Astrocyte of the hippocampus (primary cell): ENCODE measurements at places on chromosomes 12 and 14.
A peak's percentile ranks its signal among the peaks of the same experiment; 100 is the strongest.

GRCh38 chr12:3145033-3145432 lies 67.9 kb downstream of the TSPAN9 start:
- DNase-seq = peak; percentile 16

GRCh38 chr12:132695431-132695830 lies 8.0 kb downstream of the PXMP2 start:
- no peak for DNase-seq

DNA sequence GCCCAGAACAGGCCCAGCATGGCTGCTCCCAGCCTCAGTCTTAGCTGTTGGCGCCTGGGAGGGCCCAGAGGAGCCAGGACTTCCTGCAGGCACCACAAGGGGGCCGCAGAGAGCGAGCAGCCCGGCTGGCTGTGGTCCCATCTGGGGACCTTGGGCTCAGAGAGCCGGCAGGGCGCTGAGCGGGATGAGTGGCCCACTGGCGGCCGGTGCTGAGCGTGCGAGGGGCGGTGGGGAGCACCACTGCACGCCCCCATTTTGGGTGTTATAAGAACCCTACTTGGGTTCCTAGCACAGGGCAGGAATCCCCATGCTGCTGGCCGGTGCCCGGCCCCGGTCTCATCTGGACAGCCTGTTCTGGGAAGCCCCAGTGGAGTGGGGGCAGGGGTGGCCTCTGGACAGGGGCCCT lies 25.9 kb upstream of the CRIP2 start:
- peak; percentile 88 for DNase-seq

DNA sequence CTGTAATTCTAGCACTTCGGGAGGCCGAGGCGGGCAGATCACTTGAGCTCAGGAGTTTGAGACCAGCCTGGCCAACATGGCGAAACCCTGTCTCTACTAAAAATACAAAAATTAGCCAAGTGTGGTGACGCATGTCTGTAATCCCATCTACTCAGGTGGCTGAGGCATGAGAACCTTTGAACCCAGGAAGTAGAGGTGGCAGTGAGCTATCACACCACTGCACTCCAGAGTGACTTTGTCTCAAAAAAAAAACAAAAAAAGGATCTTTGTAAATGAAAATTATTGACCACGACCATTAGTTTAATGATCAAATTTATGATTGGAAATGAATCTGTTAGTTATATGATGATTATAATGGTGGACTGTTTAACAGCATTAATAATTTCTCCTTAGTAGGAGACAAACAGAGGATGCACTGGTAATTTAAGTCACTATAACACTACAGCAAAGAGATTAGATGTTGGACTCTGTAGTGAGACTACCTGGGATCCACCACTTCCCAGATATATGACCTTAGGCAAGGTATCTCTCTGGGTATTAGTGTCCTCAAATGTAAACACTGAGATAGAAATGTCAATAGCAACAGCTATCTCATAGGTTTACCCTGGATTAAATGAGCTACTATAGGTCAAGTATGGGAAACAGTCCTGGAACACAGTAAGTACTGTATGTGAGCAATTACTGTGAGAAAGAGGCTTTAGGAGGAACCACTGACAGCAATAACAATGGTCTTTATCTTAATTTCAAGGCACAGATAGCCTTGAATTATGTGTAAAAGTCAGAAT lies 214.7 kb downstream of the NOVA1 start:
- no peak for DNase-seq

DNA sequence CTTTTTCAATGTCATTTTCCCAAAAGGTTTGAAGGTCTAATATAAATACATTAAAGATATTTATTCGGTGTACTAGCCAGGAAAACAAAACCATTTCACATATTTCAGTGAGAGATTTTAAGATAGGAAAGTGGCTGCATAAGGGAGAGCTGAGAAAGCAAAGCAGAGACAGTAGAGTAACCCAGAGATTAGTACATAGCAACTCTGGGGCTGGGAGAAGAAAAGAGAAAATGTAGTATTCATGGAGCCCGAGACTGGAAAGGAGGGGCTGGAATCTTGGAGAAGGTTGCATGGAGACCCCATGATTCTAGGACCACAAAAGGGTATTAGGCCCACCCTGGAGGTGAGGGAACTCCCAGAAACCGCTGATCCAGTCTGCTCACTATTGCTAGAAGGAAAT lies 236.9 kb downstream of the PAWR start:
- DNase-seq = no peak

- no peak for DNase-seq
These were observed 40.2 kb downstream of the PAH start for GRCh38 chr12:102876883-102877282.

- DNase-seq = no peak
These were observed 370.2 kb upstream of the FLRT2 start for GRCh38 chr14:85159726-85160125.

GRCh38 chr14:100777818-100778525 lies 47.9 kb upstream of the MEG3 start:
- DNase-seq = no peak
